ENCODE measurements at places on chromosomes 6 and 20. TPM values are rescaled to one million over a fixed set of nuclear protein-coding genes. Genes with fewer than 3 reads are reported as not detected.

- DNase-seq, result no peak
Observed at GRCh38 chr20:23446505-23446904, 6.2 kb downstream of the CST11 start.

DNA sequence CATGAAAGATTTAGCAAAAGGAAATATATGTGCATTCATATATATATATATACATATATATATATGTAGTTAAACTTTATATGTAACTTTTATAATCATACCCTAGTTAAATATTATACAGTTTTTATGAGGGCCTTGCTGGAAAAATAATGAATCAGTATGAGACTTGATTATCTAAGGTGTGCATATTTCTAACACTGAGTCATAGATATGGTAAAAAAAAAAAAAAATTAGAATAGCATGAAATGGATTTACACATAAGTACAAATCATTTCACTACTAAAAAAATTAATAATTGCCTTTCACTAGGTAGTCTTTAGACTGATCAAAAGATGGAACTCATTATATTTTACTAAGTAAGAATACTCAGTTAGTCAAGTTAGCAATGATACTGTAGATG is 51.3 kb upstream of the DST start:
- DNase-seq, result no peak

DNA sequence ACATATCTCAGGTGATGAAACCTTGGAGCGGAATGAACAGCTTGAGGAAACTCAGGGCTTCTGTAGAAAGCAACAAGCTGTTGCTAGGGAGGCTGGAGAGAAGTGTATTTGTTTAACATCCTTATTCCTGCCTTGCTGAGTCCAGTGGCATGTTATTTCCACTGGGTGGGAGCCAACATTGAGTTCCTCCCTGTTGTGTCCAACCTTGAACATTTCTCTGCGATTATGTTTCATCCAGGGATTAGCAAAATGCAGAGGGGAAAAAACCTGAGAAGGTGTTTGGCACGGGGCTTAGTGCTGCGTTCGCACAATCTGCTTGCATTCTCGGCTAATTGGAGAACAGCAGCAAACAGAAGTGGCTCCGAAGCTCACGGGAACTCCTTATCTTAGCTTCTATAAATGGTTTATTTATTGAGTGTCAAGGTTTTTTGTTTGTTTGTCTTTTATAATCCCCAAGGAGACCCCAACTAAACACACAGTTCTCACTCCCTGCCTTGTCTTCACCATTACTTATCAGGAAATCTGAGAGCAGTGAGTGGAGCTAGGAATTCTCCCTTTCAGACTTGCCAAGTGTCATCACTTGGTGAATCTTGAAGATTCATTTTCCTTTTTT is 412.8 kb downstream of the CDC5L start:
- DNase-seq, result peak; percentile 43

GRCh38 chr6:93423542-93423941 is 4.2 kb upstream of the EPHA7 start:
- no peak for DNase-seq

Gene IRF4
- polyA plus RNA-seq, result 0.65 TPM

Measured in forelimb muscle (tissue), 1 donor.